ENCODE measurements at places on chromosomes 11 and 22. TPM values are rescaled to one million over a fixed set of nuclear protein-coding genes. Genes with fewer than 3 reads are reported as not detected.

MPZL2 gene
- 218 TPM for total RNA-seq

DDX25 gene
- total RNA-seq, result not detected

SEPTIN5 gene
- 13.1 TPM for total RNA-seq

POLA2 gene
- 23.9 TPM for total RNA-seq

RIMBP3C gene
- not detected for total RNA-seq

BLID gene
- total RNA-seq, result 15.5 TPM

HMGXB4 gene
- total RNA-seq, result 36.0 TPM

JAML gene
- 0.07 TPM for total RNA-seq

SOX6 gene
- under 0.01 TPM for total RNA-seq

OR52E1 gene
- total RNA-seq, result not detected

APOA4 gene
- total RNA-seq, result not detected

KCNA4 gene
- not detected for total RNA-seq

SLC7A4 gene
- not detected for total RNA-seq

KLHDC7B gene
- not detected for total RNA-seq

HOATZ gene
- total RNA-seq, result not detected

PKDREJ gene
- total RNA-seq, result under 0.01 TPM

SORL1 gene
- 0.29 TPM for total RNA-seq

DHCR7 gene
- total RNA-seq, result 44.3 TPM

OR8I2 gene
- total RNA-seq, result not detected

ADAMTS8 gene
- total RNA-seq, result not detected

ELP4 gene
- 29.8 TPM for total RNA-seq

LYVE1 gene
- 3.9 TPM for total RNA-seq

JHY gene
- 4.3 TPM for total RNA-seq

WNT7B gene
- total RNA-seq, result not detected

C1QTNF5 gene
- total RNA-seq, result 43.1 TPM

PKNOX2 gene
- total RNA-seq, result 0.13 TPM

KMT2A gene
- 67.2 TPM for total RNA-seq

OR10D3 gene
- under 0.01 TPM for total RNA-seq

ABCC8 gene
- not detected for total RNA-seq

RFPL2 gene
- total RNA-seq, result not detected

DENND6B gene
- total RNA-seq, result 1.1 TPM

HSPB2 gene
- total RNA-seq, result not detected

TMPRSS13 gene
- total RNA-seq, result not detected

MYBPC3 gene
- total RNA-seq, result not detected

PTPN5 gene
- total RNA-seq, result not detected

DDX6 gene
- total RNA-seq, result 198 TPM

OR52N4 gene
- not detected for total RNA-seq

MRGPRE gene
- not detected for total RNA-seq

NUP160 gene
- 52.3 TPM for total RNA-seq

RIMBP3B gene
- total RNA-seq, result not detected

PHF21B gene
- total RNA-seq, result not detected

HBE1 gene
- not detected for total RNA-seq

TMEM126A gene
- 68.4 TPM for total RNA-seq

TREH gene
- not detected for total RNA-seq

KRTAP5-9 gene
- total RNA-seq, result not detected

CCND1 gene
- total RNA-seq, result 295 TPM
